ENCODE measurements at places on chromosomes 2 and 18. TPM values are rescaled to one million over a fixed set of nuclear protein-coding genes. Genes with fewer than 3 reads are reported as not detected.

- H3K36me3 ChIP-seq, result no peaks in the 10 kb centered on the region
- H3K4me1 ChIP-seq, result no peaks in the 10 kb centered on the region
- H3K4me3 ChIP-seq, result no peak overlapping the region
- H3K27me3 ChIP-seq, result no peaks in the 10 kb centered on the region
Observed at GRCh38 chr18:7064346-7064745, 53.3 kb downstream of the LAMA1 start.

- H3K27ac ChIP-seq, result no peak overlapping the region
- H3K27me3 ChIP-seq, result no peaks in the 10 kb centered on the region
- no peaks in the 10 kb centered on the region for H3K36me3 ChIP-seq
- no peak overlapping the region for H3K4me3 ChIP-seq
Observed at GRCh38 chr2:216839688-216840087, 20.2 kb downstream of the TNP1 start.

GRCh38 chr2:60499651-60500265 lies 53.7 kb downstream of the BCL11A start:
- H3K4me1 ChIP-seq, result no peaks in the 10 kb centered on the region
- no peaks in the 10 kb centered on the region for H3K27me3 ChIP-seq
- DNase-seq, result no peak

Gene RGPD3
- 1.00 TPM for total RNA-seq

DNA sequence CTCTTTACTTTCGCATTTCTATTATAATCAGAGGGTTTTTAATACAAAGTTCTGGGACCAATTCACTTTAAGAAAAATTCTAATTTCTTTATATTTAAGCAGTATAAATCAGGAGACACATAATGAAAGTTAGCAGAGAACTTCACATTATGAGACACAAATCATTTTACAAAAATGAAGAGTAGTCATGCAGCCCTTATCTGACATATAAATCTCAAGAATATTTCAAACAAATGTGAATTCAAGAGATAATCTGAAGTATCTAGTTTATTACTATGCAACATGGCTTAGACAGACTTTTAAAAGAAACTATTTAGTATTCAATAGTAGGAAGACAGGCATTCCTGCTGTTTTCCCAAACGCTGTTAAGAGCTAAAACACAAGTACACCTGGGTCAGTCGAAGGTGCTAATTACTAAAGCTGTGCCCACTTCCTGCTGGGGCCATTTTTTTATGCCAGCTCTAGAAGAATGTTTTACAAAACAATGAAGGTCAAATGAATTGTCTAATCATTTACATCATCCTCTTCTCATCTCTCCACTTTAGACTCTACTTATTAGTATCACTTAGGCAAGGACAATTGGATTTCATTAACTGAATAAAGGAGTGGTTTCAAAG lies 40.2 kb downstream of the CWC22 start:
- no peak for DNase-seq
- no peaks in the 10 kb centered on the region for H3K27me3 ChIP-seq
- H3K4me3 ChIP-seq, result no peak overlapping the region
